ENCODE measurements at places on chromosomes 7 and 10. TPM values are rescaled to one million over a fixed set of nuclear protein-coding genes. Genes with fewer than 3 reads are reported as not detected.
A peak's percentile ranks its signal among the peaks of the same experiment; 100 is the strongest.

DNA sequence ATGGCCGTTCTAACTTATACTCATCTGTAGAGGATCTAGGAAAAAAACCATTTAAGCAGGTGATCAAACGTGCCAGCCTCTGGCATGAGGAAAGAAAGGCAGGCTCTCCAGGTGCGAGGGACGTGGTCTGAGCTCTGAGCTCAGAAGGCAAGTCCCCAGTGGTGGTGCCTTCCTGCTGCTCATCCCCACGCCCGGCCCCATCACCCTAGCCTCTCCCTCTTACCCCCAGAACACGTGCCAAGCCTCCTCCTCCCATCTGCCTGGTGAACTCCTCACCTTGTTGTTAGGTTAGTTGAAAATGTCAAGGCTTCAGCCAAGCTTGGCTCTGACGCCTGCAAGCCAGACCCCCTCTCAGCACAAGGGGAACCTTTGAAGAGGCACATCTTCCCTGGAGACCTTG is 571.2 kb upstream of the MKI67 start:
- H3K27me3 ChIP-seq = peaks cover 11% of the 10 kb centered on the region
- H3K27ac ChIP-seq = no peak overlapping the region

- no peak overlapping the region for H3K4me3 ChIP-seq
- H3K36me3 ChIP-seq = no peaks in the 10 kb centered on the region
- H3K27ac ChIP-seq = peak overlapping the region; percentile 41
- no peak for DNase-seq
- H3K4me1 ChIP-seq = no peaks in the 10 kb centered on the region
These were observed 80.0 kb downstream of the DAGLB start for GRCh38 chr7:6367701-6368211.

- H3K27ac ChIP-seq = no peak within 1 kb of the TSS
- H3K4me1 ChIP-seq = no peaks in the 10 kb centered on the region
- H3K27me3 ChIP-seq = no peaks in the 10 kb centered on the region
- no peaks in the 10 kb centered on the region for H3K36me3 ChIP-seq
These were observed at the start of gene STK31 for GRCh38 chr7:23710000-23710399. Gene STK31, plus strand, starts transcription at chr7:23710219. Its CDS starts 67 bp downstream, at chr7:23710286.

DNA sequence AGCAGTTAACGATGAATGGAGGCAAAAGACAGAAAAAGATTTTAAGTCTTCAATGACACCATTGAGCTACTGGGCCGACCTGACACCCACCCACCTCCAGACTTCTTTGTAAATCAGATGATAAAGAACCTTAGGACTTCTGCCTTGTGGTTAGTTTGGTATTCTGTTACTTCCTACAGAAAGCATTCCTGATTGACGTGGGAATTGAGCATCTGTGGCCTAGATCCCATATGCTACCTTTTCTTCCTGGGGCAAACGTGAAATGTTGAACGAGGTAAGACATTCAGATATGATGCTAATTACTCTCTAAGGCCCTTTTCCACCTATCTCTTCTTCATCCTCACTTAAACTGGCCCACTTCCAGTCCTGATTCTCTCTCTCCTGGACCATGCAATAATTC is 10.2 kb downstream of the PRLHR start:
- H3K27me3 ChIP-seq = no peaks in the 10 kb centered on the region
- DNase-seq = no peak
- H3K27ac ChIP-seq = no peak overlapping the region
- no peak overlapping the region for H3K4me3 ChIP-seq
- no peaks in the 10 kb centered on the region for H3K4me1 ChIP-seq

- DNase-seq = no peak
- H3K4me1 ChIP-seq = no peaks in the 10 kb centered on the region
- no peaks in the 10 kb centered on the region for H3K27me3 ChIP-seq
These were observed 1.9 kb upstream of the EPHA1 start for GRCh38 chr7:143410521-143411004.

DNA sequence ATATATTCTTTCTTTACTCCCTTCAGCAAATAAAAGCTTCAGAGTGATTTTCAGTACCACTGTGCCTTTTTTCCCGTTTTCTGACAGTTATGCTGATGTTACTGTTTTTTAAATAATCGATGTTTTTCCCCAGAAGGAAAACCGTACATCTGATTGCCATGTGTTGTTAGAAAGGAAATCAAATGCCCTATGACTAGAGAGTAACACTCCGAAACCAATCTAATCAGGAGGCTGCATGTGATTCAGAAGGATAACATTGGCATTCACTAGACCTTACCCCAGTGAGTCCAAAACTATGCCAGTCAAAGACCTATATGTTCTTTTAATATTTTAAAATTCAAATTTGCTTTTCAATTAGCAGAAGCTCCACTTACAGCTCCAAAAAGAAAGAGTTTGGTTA is 116.3 kb downstream of the TMEM26 start:
- H3K36me3 ChIP-seq = no peaks in the 10 kb centered on the region
- no peak for DNase-seq
- H3K4me3 ChIP-seq = no peak overlapping the region
- no peaks in the 10 kb centered on the region for H3K27me3 ChIP-seq
- no peak overlapping the region for H3K27ac ChIP-seq

DNA sequence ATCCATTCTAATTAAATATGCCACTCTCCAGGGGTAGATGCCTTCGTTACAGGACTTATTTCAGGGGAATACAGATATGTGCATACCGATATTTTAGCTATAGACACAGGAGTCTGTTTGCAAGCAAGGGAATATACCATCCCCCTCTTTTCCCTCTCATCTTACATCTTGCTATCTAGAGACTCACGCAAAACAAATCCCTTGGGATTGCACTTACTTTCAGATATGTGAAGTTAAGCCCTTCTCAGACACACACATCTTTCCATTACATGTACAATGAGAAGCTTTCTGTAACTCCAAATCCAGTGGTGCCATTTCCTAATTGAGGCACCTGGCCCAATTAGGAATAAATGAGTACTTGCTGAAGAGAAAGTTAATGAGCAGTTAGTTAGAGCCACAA is 250.4 kb upstream of the FZD8 start:
- DNase-seq = no peak
- H3K4me3 ChIP-seq = no peak overlapping the region
- no peaks in the 10 kb centered on the region for H3K4me1 ChIP-seq
- H3K27me3 ChIP-seq = no peaks in the 10 kb centered on the region

Gene ENO4
- total RNA-seq = 0.16 TPM

DNA sequence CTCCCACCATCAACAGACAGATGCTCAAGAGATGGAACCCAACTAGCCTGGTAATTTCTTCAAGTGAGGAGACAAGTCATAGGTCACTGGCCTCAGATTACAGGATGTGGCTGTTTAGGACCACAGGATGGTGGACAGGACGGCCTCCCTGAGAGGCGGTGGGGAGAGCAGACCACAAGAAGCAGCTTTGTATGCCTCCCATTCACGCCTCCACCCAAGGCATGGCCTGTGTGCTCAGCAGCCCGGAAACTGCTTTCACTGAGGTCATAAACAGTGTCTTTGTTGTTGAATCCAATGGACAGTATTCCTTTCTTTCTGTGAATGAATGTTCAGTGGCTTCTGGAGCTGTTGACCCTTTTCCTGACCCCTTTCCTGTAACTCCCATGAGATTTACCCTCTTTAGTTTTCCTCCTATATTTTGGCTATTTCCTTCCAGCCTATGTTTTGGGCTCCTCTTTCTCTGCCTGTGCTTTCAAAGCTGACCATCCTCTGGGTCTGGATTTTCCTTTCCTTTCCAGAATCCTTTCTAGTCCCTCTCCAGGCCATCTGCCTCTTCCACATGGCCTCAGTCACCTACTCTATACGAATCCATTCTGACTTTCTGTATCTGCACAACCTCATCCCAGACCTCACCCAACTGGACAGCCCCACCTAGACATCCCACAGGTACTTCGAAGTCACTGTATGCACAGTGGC is 32.4 kb upstream of the INPP5F start:
- H3K4me1 ChIP-seq = no peaks in the 10 kb centered on the region
- DNase-seq = no peak
- no peaks in the 10 kb centered on the region for H3K27me3 ChIP-seq
- H3K4me3 ChIP-seq = no peak overlapping the region
- H3K36me3 ChIP-seq = no peaks in the 10 kb centered on the region
- no peak overlapping the region for H3K27ac ChIP-seq

- no peaks in the 10 kb centered on the region for H3K27me3 ChIP-seq
- DNase-seq = no peak
- no peaks in the 10 kb centered on the region for H3K4me1 ChIP-seq
- no peak overlapping the region for H3K27ac ChIP-seq
- H3K36me3 ChIP-seq = no peaks in the 10 kb centered on the region
These were observed 20.9 kb downstream of the AKR1D1 start for GRCh38 chr7:138097064-138097741.

Gene RARRES2
- total RNA-seq = 156 TPM

- no peak for DNase-seq
- H3K27me3 ChIP-seq = no peaks in the 10 kb centered on the region
- no peak overlapping the region for H3K4me3 ChIP-seq
- H3K36me3 ChIP-seq = no peaks in the 10 kb centered on the region
- H3K27ac ChIP-seq = peak overlapping the region; percentile 38
These were observed 139.9 kb upstream of the AKR1E2 start for GRCh38 chr10:4685904-4686643.

DNA sequence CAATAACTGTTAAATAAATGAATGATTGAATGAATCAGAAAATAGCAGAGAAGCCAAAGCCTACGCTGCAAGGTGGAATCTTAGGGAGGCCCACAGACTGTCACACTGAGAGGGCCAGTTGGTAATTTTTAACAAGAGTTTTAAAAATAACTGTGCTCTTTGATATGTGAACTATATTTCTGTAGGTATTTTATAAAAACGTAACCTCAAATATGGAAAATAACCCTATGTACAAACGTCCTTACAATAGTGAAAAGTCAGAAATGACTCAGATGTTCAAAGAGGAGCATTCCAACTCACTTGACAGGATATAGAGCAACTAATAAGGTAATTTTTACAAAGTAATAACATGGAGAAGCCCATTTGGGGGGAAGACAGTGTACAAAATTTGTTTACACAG is 18.9 kb upstream of the TMEM273 start:
- no peaks in the 10 kb centered on the region for H3K36me3 ChIP-seq
- DNase-seq = no peak
- no peak overlapping the region for H3K27ac ChIP-seq
- H3K27me3 ChIP-seq = no peaks in the 10 kb centered on the region

Gene NRP1
- 76.0 TPM for total RNA-seq

- peak overlapping the region; percentile 74 for H3K27ac ChIP-seq
- no peaks in the 10 kb centered on the region for H3K27me3 ChIP-seq
These were observed 28.9 kb downstream of the UNC5B start for GRCh38 chr10:71241114-71241829.

DNA sequence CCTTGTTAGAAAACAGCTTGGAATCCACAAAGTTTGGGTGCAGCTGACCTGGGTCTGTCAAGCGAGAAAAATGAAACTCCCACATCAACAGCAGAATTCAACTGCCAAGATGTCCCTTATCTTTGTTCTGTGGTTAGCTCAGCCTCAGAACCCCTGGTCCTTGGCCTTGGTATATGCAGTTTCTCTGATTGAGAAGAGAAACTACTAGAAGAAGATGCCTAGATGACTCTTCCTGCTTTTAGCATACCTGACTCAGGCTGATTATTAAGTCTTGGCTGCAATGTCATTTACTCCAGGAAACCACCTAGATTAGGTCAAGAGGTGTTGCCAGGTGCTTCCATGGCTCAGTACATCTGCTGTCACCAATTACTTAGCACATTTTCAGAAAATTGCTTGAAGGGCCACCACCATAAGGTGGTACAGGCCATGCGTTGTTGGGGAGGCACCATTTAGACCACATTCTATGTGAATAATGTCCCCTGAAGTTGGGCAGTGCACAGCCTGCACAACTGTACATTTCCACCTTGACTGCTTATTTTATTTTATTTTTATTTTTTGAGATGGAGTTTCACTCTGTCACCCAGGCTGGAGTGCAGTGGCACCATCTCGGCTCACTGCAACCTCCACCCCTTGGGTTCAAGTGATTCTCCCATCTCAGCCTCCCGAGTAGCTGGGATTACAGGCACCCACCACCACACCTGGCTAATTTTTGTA is 59.4 kb upstream of the ZNF438 start:
- no peak for DNase-seq
- no peaks in the 10 kb centered on the region for H3K27me3 ChIP-seq
- H3K4me3 ChIP-seq = no peak overlapping the region
- no peak overlapping the region for H3K27ac ChIP-seq
- no peaks in the 10 kb centered on the region for H3K4me1 ChIP-seq
- no peaks in the 10 kb centered on the region for H3K36me3 ChIP-seq

Data from breast epithelium (tissue), 4 donors.